Gastroesophageal sphincter (tissue), 4 donors: ENCODE measurements at places on chromosomes 13 and 19. TPM values are rescaled to one million over a fixed set of nuclear protein-coding genes. Genes with fewer than 3 reads are reported as not detected.
A peak's percentile ranks its signal among the peaks of the same experiment; 100 is the strongest.

PSG6 gene
- not detected for total RNA-seq

CYP4F8 gene
- not detected for total RNA-seq

TEX26 gene
- total RNA-seq = 0.27 TPM

CRX gene
- total RNA-seq = not detected

IQCN gene
- total RNA-seq = 0.50 TPM

ICAM4 gene
- total RNA-seq = not detected

SLC6A16 gene
- total RNA-seq = 1.9 TPM

MEX3D gene
- total RNA-seq = 32.9 TPM

AXL gene
- total RNA-seq = 232 TPM

CYP2S1 gene
- not detected for total RNA-seq

ZNF724 gene
- not detected for total RNA-seq

PRRG2 gene
- not detected for total RNA-seq

CELF5 gene
- not detected for total RNA-seq

CD209 gene
- 4.8 TPM for total RNA-seq

ASF1B gene
- not detected for total RNA-seq

NEK5 gene
- not detected for total RNA-seq

DNA sequence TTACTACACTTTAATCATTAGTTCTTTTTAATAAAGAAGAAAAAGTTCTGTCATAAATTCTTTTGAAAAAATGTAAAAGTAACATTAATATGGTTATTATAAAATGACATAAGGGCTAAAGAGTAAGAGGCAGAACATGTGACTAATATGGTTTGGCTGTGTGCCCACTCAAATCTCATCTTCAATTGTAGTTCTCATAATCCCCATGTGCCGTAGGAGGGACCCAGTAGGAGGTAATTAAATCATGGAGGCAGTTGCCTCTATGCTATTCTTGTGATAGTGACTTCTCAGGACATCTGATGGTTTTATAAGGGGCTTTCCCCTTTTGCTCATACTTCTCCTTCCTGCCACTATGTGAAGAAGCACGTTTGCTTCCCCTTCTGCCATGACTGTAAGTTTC, 104.5 kb downstream of the UGGT2 start:
- ATAC-seq = no peak

DNA sequence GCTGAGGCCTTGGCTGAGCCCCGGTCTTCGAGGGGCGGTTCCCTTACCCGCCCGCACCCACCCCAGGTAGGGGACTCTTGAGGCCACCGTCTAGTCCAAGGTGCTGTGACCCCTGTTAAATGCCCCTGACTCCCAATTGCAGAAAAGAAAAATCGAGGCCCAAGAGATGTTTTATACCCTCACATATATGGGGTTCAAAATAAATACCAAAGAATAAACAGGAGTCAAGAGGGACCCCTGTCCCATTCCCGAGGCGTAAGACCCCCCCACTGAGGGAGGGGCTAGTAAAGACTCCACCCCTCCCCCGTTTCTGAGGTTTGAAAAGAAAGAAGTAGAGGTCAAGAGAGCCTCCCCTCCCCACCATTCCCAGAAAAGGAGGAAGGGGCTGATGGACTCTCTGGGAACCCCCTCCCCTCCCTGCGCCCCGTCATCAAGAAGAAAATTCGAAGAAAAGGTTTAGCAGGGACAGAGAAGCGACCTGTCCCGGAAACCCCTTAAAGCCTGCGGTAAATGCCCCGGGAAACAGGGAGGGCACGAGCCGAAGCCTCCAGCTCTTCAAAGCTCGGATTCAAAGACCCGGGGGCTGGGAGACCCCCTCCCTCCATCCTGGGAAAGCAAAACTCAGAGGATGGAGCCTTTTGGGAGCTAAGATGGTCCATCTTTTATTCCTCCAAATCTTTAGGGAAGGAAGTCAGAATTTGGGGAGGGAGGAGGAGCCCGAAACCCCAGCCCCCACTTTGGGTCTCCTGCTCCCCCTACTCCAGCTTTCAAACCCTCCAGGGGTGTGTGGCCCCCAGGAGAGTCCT, 755 bp upstream of the RAB3A start:
- ATAC-seq = peak; percentile 38

DNA sequence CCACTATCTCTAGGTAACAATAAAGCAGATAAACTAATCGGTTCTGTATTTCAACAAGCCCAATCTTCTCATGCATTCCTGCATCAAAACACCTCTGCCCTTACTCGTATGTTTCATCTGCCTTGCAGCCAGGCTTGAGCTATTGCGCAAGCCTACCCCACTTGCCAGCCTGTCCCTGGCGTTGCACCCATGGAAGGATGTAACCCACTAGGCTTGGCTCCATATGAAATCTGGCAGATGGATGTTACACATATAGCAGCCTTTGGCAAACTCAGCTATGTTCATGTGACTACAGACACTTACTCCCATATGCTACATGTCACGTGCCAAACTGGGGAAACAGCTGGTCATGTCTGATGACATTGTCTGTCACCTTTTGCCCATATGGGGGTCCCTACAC, 11.9 kb upstream of the ZNF549 start:
- ATAC-seq = no peak

- peak; percentile 28 for ATAC-seq
These were observed 60.5 kb downstream of the CELF5 start for GRCh38 chr19:3284759-3285646.

- no peak for ATAC-seq
These were observed 719.2 kb downstream of the OLFM4 start for GRCh38 chr13:53747825-53748224.

GRCh38 chr19:17830567-17831418, 9.5 kb upstream of the INSL3 start:
- ATAC-seq = peak; percentile 52

- no peak for ATAC-seq
These were observed 12.2 kb upstream of the SELENOW start for GRCh38 chr19:47766359-47766620.

GRCh38 chr19:29876414-29876813, 64.6 kb downstream of the CCNE1 start:
- ATAC-seq = no peak

- ATAC-seq = no peak
These were observed 74.7 kb downstream of the GADD45B start for GRCh38 chr19:2550431-2551171.

- no peak for ATAC-seq
These were observed 214.2 kb downstream of the DNAJC15 start for GRCh38 chr13:43237616-43238015.

- ATAC-seq = no peak
These were observed 259.6 kb downstream of the TSHZ3 start for GRCh38 chr19:31089681-31090080.

- ATAC-seq = no peak
These were observed 7.5 kb downstream of the KLF16 start for GRCh38 chr19:1855828-1856255.

- no peak for ATAC-seq
These were observed 1144.9 kb upstream of the PCDH9 start for GRCh38 chr13:68375004-68375403.

DNA sequence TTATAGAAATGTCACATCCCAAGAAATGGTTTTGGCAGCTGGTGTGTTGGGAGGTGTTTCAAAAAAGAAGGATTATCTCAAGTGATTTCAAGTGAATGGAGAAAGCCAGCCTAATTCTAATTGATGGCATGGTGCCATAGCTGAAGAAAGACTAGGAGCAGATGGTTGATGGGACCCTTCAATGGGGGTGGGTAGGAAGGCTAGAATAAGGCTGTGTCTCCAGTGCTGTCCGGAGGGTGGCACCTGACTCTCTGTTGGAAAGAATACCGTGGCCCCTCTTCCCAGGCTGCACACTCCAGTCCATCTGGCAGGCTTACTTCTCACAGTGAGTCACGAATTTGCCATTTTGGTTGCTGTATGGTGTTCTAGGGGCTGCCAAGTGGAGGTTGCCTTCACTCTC, 51.0 kb upstream of the GPR12 start:
- ATAC-seq = no peak

DNA sequence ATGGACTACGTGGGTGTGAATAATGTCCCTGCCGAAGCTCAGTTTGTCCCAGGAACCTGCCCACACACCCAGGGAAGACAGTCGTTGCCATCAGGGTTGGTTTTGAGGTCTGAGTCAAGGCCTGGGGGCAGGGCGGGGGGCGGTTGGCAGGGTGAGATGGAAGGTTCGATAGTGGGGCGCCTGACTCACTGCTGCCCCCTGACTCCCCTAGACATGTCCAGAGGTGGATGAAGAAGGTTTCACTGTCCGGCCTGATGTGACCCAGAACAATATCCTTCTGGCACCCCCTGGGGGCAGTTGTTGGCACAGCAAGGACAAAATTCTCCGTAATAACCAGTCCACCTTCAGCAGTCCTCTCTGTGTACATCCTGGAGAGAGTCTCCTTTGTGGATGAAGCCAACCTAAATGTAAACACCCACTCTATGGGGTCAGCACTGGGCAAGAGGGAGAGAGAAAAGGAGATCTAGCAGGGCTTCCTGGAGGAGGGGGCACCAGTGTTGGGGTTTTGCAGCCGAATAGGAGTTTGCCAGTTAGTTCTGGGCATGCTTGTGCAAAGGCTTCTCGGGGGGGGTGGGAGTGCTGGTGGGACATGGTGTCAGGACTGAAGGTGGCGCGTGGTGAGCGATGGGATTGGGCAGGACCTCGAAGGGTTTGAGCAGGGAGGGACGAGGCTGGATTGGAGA, 19.6 kb upstream of the B3GNT3 start:
- no peak for ATAC-seq

GRCh38 chr13:51729866-51730553, 74.0 kb downstream of the DHRS12 start:
- peak; percentile 82 for ATAC-seq

DNA sequence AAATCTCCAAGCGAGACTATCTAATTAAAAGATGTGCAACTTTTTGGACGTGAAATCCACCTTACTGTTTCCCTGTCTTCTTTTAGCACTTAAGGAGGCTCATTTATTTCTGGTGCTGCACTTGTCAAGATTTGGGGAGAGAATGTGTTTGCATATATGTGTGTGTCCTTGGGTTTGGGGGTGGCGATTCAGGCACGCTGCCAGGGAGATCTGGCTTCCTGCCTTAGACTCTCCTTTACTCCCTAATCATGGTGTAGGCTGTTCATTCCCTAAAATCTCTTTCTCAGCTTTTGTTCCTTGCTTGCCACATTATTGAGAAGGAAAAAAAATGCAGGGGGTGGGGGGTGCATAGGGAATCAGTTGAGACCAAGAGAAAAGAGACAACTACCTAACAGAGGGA, 271.2 kb downstream of the DCLK1 start:
- ATAC-seq = no peak

GRCh38 chr13:72808917-72809500, 27.1 kb downstream of the PIBF1 start:
- ATAC-seq = no peak

- ATAC-seq = no peak
These were observed 2.9 kb upstream of the PPP1R37 start for GRCh38 chr19:45090034-45090433.

- ATAC-seq = peak; percentile 70
These were observed 38.1 kb upstream of the KCTD15 start for GRCh38 chr19:33758541-33759013.

DNA sequence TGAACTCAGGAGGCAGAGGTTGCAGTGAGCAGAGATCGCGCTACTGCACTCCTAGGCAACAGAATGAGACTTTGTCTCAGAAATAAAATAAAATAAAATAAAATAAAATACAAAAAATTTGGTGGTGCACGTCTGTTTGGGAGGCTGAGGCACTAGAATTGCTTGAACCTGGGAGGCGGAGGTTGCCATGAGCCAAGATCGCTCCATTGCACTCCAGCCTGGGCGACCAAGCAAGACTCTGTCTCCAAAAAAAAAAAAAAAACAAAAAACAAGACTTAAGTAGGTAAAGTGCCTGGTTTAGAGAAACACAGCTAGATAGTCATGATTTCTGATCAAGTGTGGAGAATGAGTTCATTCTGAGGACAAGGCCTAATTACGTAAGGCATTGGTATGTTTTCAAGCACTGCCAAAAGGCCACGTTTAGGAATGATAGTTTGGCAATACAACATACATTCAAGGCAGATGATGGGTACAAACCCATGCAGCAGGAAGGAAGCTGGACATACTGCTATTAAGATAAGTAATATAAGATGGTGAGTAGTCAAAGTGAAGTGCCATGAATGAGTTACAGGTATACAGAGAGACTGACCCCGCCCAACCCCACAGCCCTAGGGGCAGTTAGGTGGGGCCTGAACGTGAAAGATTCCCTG, 4.8 kb upstream of the UCHL3 start:
- ATAC-seq = no peak

DNA sequence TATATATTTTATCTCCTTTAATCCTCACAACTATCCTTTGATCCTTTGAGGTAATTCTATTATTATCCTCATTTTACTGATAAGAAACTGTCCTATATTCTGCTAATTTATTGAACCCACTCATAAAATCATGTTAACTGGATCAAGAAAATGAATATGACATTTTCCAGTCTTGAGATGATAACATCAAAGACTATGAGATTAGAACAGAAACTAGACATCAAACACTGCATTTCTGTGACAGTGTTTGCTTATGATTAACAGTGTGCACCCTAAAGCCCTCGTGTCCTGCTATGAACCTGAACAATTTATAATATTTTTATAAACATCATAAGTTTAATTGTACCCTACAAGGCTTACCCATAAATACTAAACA, 96.3 kb downstream of the TBC1D4 start:
- no peak for ATAC-seq

GRCh38 chr19:6161271-6161850, 25.9 kb downstream of the ACSBG2 start:
- ATAC-seq = peak; percentile 67

DNA sequence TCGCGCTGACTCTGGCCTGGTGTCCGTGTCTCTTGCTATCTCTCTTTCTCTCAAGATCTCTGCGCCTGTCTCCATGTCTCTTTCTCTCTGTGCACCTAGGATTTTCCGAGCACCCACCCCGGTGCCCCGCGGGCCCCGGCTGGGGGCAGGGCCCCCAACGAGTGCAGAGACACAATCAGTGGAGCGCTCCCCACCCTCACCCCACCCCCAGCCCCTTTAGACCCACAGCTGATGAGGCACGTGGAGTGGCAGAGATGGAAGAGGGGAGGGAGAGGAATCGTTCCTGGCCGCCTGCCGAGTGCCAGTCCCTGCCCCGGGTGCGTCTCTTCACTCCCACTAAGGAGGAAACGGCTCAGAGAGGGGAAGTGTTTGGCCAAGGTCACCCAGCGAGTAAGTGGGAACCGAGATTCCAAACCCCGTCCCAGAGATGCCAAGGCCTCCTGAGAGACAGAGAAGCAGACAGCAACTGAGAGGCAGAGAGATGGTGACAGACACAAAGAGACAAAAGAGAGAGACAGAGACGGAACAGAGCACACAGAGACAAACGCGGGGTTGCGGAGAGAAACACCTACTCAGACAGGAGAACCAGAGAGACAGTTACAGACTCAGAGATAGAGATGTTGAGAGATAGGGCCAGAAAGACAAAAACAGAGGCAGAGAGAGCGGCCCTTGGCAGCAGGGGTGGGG, 626 bp upstream of the BCL3 start:
- ATAC-seq = peak; percentile 27
